ENCODE measurements at places on chromosomes 6 and 20. TPM values are rescaled to one million over a fixed set of nuclear protein-coding genes. Genes with fewer than 3 reads are reported as not detected.

DNA sequence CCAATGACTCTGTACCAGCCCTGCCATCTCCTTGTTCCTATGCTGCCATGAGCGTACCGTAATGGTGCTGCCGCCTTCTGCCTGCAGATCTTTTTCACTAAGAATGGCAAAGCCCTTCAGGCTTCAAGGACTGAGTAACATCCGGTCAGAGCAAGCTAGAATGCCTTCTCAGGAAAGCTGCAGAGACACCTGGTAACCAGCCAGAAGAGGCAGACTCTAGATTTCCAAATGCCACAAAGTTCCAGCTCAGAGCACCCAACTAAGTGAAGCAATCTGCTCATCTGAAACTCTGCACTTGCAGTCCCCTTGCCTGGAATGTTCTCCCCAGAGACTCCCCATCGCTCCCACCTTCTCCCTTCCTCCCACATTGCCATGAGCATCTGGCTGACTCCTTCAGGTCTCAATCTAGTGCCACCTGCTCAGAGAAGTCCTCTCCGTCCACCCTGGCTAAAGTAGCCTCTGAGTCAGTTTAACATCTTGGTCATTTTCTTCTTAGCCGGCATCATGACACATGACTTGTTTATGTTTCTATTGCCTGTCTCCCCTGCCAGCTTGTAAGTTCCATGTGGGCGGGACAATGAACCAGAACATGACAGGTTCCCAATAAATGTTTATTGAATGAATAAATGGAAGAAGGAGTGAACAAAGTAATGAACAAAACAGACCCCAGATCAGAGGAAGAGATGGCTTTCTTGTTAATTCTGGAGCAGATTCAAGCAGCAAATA lies 6.9 kb upstream of the OCSTAMP start:
- no peak for DNase-seq

GRCh38 chr20:33490023-33490933 lies at the start of gene CBFA2T2:
Gene CBFA2T2, plus strand, starts transcription at chr20:33490096. Its CDS starts 172 bp downstream, at chr20:33490268.
- peak; percentile 75 for DNase-seq

The C20orf204 gene
- total RNA-seq: 1.0 TPM

The USP49 gene
- total RNA-seq: 1.6 TPM

DNA sequence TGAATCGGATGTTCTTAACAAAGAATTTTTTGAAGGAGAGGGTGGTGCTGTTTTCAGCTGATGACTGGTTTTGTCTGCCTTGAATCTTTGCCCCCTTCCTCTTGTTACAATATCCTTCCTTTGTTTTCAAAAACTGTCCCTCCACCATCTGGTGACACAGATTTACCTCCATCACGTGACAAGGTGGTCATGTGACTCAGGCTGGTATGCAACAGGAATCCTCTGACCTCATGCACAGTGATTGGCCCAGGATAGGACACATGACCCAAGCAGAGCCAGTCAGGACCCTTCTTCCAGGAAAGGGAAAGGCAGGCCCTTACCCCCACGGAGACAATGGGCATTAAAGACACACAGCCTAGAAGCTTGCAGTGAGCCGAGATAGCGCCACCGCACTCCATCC lies 84.7 kb upstream of the MC3R start:
- DNase-seq: no peak

The BPIFB4 gene
- total RNA-seq: not detected
